ENCODE measurements at places on chromosomes 5 and 9. TPM values are rescaled to one million over a fixed set of nuclear protein-coding genes. Genes with fewer than 3 reads are reported as not detected.

- DNase-seq, result no peak
Measured at GRCh38 chr5:169744336-169744735, 107.3 kb downstream of the DOCK2 start.

GRCh38 chr5:103645816-103646215 is 83.2 kb upstream of the NUDT12 start:
- DNase-seq, result no peak

NUDT2 gene
- 16.7 TPM for total RNA-seq

LPAR1 gene
- total RNA-seq, result 3.8 TPM

S1PR3 gene
- total RNA-seq, result 7.2 TPM

CHSY3 gene
- total RNA-seq, result 1.4 TPM

PTGS1 gene
- 1.3 TPM for total RNA-seq
